ENCODE measurements at places on chromosomes 12 and 14.

GRCh38 chr14:65920996-65921395, 508.5 kb downstream of the FUT8 start:
- no peak for DNase-seq

DNA sequence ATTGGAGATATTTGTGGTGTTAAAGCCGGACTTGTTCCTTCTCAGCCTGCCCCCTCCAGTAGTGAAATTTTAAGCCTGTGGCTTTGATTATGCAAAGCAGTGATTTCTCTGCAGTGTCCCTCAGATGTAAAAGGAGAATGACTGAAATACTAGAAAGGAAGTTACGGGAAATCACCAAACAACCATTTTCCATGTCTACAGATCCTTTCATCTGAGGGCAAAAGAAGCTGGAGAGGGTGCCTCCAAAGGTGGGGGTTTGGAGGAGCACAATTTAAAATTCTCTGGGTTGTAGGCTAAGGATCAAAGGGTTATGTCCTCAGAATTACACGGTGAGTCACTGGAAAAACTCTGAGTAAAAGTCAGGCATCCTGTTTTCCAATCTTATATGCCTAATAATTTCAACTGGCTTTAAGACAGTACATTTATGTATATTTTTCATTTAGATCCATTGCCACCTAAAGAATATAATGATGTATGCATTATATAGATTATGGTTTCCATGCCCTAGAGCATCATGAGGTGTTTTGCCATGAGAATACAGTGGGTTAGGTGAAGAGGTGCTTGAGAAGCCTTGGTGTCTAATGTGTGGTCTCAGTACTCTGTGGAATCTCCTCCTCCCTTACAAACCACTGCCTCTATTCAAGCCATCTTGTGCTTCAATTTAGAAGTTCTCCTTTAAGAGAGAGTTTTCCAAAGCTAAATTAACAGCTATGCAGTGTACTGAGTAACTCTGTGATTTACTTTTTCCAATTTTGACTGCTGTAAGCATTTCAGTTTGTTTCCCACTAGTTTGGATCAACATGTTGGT, 362.1 kb downstream of the RAD51B start:
- DNase-seq, result peak; percentile 59

DNA sequence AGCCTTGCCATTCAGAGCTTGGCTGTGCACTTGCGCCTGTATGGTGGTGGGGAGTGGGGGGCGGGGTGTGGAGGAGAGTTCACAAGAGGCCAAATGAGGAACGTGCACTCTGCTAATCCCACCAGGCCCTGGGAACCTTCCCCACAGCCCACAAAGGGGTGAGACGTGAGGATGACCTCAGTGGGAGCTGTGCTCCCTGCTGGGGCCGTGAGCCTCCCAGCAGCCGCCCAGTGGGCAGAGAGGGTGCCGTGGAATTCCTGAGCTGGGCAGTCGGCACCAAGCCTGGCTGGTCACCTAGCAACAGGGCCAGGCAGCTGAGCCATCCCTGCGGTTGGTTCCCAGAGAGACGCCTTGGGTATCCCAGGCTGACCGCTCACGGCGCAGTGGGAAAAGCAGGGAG, 53.7 kb downstream of the CCNK start:
- no peak for DNase-seq

DNA sequence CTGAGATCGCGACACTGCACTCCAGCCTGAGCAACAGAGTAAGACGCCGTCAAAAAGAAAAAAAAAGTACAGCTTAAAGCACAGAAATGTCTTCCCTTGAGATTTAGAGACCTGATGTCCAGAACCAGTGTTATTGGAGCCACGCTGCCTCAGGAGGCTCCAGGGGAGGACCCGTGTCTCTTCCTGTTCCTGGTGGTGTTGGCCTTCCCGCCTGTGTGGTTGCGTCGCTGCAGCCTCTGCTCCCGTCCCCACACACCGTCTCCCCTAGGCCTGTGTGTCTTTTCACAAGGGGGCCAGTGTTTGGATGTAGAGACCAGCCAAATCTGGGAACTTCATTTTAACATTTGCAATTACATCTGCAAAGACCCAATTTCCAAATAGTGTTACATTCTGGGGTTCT, 8.6 kb upstream of the FBRSL1 start:
- no peak for DNase-seq

GRCh38 chr12:76623931-76624330, 64.4 kb upstream of the OSBPL8 start:
- no peak for DNase-seq

- DNase-seq, result peak; percentile 66
Observed at GRCh38 chr14:104795781-104796686, 486 bp upstream of the AKT1 start.

GRCh38 chr12:12513416-12514006, 49.2 kb downstream of the DUSP16 start:
- no peak for DNase-seq

DNA sequence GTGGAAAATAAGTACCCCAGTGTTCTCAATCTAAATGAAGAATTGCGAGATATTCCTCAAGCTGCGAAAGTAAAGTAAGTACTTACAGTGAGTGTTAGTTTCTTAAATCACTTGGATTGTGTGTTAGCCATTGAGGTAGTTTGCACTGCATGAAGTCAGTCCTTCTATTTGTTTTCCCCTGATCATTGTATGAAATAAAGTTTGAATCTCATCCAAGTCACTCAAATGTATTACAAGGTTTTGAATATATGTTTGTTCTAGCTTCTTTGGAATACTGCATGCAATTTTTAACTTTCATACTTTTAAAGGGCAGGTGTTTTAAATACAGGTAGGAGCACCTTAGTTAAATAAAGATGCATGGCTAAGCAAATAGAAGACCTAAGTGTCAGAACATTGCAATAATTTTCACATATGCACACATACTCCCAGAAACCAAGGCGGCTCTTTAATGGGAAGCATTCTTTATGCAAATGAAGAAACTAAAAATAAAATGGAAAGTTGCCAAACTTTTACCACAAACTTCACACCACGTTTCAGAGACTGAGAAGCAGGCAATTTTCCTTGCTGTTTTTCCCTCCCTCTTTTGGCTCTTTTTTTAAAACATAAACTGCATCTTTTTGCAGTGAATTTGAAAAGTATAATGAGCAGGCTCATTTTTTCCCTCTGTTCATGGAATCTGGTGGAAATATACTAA, 105.6 kb downstream of the GPR135 start:
- DNase-seq, result peak; percentile 23

DNA sequence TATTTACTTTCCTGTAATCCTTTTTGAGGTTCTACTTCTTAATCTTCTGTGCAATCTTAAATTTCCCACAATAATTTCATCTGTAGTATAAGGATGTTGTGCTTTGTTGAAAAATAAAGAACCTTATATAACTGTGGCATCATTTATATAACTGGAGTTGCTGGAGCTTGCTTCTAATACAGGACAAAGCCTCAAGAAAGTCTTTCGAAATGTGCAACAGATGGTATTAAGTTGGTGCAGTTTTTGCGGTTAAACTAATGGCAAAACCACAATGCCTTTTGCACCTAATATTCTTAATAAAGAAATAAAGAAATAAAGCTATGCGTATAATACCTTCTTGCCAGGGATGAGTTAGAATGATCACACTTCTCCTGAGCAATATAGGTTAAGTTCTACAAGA, 180.0 kb downstream of the KITLG start:
- no peak for DNase-seq

DNA sequence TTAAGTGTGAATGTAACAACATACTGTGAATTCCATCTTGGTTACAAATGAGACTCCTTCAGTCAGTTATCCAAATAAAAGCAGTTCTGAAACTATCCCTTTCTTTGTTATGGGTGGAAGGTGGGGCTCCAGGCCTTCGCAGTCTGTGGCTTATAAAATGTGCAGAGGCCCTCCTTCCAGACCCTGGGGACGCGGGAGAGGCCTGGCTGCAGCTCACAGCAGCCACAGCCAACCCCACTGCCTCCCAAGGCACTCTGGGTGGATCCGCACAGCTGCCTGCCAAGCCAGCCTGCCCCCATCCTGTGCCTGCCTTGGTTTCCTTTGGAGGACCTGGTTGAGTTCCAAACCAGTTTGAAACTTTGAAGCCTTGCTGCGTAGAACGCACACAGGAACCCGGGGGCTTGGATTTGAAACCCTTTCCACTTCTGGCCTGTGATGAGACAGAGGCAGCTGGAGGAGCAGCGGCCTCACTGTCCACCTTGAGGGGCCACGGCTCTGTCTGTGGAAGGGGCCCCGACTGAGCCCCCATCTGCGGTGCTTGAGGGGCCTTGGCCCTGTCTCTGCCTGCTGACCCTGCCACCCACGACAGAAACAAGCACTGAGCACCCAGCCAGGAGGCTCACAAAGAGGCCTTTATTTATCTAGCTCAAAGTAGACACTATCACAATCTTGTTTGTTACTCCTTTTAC, 30.4 kb downstream of the CCNK start:
- DNase-seq, result no peak

DNA sequence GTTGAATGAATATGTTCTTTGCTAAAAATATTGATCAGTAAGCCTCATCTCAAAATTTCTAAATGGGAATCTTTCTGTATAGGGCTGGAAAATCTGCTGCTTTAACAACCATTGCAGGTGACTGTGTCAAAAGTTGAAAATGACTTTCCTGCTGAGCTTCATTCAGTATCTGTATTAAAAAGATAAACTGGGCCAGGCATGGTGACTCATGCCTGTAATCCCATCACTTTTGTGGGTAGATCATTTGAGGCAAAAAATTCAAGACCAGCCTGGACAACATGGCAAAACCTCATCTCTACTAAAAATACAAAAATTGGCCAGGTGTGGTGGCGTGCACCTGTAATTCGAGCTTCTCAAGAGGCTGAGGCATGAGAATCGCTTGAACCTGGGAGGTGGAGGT, 213.7 kb upstream of the SYT10 start:
- no peak for DNase-seq

DNA sequence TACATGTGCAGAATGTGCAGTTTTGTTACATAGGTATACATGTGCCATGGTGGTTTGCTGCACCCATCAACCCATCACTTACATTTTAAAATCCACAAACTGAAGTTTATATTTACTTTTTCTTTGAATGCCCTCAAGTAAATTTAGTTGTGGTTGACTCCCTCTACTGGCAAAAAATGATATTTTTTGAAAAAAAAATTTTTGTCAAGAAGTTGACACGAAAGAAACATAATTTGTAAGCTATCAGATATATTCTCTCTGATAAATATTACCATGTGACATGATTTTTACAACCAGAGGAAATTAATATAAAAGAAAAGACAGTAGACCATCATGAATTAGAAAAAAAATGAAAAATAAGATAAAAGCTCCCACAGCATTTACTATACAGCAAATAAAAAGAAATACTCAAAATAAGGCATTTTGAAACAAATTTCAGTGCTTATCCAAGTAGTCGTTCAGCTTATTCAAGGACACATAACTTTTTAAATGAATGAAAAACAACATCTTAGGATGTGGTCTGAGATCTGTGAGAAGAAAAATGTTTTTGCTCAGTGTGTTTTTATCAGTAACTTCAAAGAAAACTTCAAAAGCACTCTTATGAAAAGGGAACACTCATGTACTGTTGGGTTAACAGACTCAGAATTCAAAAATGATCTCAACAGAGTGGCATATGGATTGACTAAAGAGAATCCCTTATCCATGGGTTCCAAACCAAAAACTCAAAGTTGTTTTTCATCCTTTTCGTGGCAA, 30.0 kb upstream of the GRIP1 start:
- DNase-seq, result peak; percentile 26

DNA sequence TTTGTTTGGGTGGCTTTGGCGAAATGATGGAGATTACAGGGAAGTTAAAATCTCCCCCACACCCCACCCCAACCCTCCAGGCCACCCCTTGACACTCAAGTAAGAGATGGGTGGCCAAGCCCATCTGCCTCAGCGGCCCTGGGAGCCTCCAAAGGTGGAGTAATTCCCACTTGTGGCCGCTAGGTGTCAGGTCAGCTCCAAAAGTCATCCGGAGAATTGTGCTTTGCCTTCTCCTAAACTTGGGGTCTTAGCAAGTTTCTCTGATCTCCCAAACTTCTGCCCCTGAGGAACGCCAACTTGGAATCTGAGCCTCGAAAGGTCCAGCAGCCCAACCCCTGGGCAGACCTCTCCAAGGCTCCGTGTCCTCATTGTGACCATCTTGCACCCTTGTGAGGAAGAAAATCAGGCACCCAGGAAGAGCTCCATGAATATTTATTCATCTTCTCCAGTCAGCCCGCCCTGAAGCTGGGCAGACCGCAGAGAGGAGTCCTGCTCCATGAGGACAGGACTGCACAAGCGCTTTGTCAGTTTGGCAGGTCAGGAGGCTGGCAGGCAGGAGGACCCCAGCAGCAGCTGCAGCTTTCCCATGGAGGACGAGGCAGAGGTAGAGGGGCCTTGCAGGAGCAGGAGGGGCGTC, 46.7 kb downstream of the LRRC74A start:
- DNase-seq, result peak; percentile 59

DNA sequence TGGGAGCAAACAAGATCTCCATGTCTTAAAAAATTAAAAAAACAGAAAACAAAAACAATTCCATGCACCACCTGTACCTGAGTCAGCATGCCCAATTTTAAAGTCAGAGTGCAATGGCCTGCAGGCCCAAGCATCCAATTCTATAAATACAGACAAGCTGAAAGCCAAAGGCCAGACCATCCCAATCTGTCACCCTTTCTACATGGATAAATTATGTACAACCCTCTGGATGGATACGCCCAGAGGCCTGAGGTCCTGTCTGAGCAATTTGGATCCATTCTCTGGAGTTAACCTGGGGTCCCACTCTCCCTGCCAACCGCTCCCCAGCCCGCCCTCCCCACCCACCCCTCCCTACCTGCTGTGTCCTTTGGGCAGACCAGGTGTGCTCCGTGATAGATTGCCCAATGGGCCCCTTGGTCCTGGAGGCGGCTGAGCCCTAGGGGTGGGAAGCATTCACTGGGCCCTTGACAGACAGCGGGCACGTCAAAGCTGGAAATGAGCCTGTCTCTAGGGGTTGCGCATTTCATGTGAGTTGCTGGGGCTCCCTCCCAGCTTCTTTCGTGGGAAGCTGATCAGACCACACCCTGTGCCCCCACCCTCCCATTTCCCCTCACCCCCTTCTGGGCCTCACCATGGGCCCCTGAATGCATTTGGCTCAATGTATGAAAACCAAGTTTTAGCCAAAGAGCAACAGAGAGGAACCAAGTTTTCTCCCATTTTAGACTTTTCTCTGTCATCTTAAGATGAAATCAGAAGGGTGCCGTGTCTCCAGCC, 171.3 kb downstream of the BCL11B start:
- no peak for DNase-seq

DNA sequence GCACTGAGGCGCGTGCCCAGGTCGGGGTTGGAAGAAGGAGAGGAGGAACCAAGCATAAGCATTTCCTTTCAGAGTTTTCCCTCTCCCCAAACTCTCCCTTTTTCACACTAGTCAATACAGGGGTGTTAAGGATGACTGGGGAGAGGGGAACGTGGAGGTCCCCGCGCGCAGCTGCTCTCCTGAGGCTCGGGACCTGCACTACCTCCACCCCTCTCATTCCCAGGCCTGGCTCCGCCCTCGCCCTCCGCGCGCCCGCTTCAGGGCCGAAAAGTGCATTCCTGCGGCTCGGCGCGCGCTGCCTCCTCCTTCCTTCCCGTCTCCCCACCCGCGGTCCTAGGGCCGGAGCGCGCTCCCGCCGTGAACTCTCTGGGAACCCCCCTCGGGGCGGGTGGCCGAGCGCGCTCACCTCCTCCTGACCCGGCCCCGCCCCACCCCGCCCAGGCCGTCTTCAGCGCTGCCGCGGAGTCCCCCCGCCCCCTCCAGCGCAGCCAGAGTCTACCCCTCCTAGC, 11.3 kb downstream of the RARG start:
- peak; percentile 95 for DNase-seq

GRCh38 chr12:58419905-58420304, 478.5 kb downstream of the ATP23 start:
- DNase-seq, result no peak

- DNase-seq, result no peak
Observed at GRCh38 chr14:95197551-95197950, 40.2 kb upstream of the DICER1 start.

Measured in GM12865 (cell line).